ENCODE measurements at places on chromosomes 5 and 9.
A peak's percentile ranks its signal among the peaks of the same experiment; 100 is the strongest.

GRCh38 chr5:9524941-9525340 lies 20.9 kb downstream of the SEMA5A start:
- no peak for DNase-seq

GRCh38 chr5:153523831-153524230 lies 33.4 kb downstream of the GRIA1 start:
- no peak for DNase-seq

- DNase-seq, result no peak
Measured at GRCh38 chr9:108142504-108143201, 653.1 kb upstream of the KLF4 start.

GRCh38 chr5:28253431-28253830 lies 1215.0 kb upstream of the CDH9 start:
- no peak for DNase-seq

DNA sequence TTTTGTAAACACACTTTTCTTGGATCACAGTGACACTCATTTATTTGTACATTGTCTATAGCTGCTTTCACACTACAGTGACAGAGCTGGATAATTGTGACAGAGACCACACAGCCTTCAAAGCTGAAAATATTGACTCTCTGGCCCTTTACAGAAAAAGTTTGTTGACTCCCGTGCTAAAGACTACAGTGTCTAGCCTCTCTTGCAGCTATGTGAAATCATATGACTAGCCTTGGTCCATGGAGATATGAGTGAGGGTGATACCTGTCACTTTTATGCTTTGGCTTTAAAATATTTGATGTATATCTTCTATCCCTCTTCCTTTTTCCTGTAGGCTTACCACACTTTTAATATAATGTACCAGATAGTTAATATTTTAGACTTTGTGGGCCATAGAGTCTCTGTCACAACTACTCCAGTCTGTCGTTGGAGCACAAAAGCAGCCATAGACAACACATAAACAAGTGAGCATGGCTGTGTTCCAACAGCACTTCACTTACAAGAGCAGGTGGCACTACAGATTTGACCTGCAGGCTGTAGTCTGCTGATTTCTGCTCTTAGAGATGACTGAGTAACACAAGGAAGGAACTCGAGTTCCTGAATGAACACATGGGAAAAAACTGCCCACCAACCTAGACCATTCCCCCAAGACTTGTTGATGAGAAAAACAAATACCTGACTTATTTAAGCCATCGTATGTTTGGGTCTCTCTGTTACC lies 73.5 kb upstream of the ANKRD55 start:
- DNase-seq, result no peak

DNA sequence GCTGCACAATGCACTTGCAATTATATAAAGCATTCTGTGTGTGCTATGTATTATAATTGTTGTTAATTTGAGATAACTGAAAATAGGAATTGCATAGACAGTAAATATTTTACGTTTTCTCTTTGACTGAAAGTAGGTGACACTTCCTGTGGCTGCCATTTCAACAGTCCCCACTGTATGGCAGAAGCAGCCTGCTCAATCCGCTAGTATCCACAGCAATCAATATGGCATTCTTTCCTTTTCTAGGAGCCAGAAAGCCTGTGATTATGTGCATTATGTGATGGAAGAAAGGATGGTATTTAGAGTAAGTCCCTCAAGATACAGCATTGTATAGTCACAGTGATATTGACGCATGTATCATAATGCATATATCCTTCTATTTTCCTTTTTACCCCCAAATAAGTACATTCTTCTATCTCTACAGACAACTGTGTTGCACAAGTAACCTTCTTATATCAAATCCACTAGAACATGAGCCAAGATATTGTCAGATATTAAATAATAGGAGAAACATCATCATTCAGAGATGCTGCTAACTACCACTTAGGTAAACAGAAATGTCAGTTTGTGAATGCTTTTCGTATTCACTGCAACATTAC lies 59.7 kb downstream of the CARTPT start:
- DNase-seq, result no peak

GRCh38 chr5:98770911-98771322 lies 2.5 kb upstream of the RGMB start:
- no peak for DNase-seq

GRCh38 chr5:169458221-169458620 lies 125.4 kb upstream of the SPDL1 start:
- no peak for DNase-seq

DNA sequence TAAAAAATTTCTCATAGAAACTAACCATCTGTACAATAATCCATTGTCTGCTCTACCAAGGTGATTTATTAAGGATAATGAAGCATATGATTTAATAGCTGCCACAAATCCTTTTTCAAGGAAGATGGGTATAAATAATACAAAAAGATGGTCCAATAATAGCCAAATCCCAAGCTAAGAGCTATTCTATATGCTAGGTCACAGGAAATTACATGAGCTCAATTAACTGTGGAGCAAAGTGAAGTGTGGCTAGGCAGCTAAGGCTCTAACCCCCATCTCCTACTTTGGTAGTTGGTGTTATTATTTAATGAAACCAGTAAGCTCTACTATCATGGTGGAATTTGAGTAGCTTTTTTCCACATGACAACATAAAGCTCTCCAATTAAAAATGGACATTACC lies 1045.0 kb upstream of the DMAC1 start:
- DNase-seq, result no peak

DNA sequence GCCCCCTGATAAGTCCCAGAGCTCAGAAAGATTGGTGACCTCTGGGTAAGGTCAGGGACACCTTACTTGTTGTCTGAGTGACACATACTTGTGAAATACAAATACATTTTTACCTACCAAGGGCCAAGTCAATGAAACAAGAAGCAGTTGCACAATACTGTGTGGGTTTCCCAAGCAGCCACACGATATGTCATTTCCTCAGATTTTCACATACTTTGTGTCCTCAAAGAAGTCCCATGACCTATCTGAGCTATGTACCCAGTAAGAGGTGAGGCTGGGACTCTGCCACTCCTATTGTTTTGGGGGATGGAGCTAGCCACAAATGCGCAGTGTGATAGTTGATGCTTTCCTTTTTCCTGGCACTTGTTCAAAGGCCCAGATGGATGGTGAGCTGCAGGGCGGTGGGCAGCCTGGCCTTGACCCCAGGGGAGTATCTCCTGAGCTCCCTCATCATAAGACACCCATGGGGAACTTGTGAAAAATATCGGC lies 4.8 kb upstream of the SLC25A51 start:
- DNase-seq, result no peak

GRCh38 chr9:129458155-129458661 lies 162.7 kb downstream of the C9orf50 start:
- DNase-seq, result no peak

GRCh38 chr5:118456085-118456484 lies 532.3 kb downstream of the DTWD2 start:
- no peak for DNase-seq

DNA sequence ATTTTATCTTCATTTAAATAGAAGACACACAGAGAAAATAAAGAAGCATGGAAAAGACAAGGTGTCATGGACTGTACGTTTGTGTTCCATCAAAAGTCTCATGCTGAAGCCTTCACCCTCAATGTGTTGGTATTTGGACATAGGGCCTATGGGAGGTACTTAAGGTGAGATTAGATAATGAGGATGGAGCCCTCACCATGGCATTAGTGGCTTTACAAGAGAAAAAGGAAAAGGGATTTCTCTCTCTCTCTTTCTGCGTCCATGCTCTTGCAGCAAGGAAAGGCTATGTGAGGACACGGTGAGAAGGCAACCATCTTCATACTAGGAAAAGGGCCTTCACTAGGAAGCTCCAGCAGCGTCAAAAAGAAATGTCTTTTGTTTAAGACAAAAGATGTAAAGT lies 797.0 kb upstream of the CDH10 start:
- DNase-seq, result no peak

DNA sequence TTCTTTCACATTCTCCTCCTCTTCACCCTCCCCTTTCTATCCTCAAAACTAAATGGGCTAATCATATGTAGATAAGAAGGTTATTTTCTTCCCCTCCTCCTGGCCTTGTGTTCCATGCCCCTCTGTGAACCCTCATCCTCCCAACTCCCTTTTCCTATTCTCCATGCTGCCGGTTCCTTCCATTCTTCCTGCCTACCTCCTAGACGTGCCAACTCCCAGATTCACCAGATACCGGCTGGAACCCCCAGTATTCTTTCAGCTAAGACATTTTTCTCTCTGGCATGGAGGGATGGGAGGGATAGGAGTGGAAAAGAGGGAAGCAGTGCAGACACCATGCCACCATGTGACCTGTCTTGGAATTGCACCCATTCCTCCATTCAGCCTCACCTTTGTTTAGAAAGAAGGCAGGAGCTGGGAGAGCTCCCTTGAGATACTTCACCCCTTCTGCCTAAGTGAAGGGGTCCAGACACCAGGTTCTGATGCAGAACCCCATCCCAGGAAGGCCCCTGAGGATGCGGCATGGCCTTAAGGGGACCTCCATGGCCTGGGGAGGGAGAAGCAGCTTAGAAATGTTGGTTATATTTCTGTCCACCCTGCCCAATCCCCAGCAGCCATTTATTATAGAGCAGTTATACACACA lies 4.8 kb downstream of the DNAJB5 start:
- no peak for DNase-seq

- DNase-seq, result no peak
Measured at GRCh38 chr5:52705720-52706119, 82.0 kb upstream of the ITGA1 start.

GRCh38 chr5:6638236-6638635 lies 5.0 kb downstream of the SRD5A1 start:
- no peak for DNase-seq

DNA sequence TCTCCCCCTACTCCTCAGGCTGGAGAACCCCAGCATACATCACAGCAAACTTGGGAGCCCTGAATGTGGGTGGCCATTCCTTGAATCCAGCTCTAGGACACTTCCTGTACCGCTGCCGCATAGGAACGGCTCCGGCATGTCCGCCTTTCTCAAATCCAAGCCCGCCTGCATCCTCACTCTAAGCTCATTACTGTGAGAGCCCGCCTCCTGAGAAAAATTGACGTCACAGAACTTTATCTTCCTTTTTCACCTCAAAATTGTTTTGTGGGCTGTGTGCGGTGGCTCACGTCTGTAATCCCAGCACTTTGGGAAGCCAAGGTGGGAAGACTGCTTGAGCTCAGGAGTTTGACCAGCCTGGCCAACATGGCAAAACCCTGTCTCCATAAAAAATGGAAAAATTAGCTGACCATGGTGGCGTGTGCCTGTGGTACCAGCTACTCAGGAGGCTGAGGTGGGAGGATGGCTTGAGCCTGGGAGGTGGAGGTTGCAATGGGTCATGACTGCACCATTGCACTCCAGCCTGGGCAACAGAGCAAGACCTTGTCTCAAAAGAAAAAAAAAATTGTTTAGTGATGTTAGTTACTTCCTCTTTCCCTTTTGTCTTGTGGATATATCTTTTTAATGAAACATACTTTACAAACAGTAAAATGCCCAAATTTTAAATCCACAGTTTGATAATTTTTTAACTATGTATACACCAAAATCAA lies 22.8 kb downstream of the RNF44 start:
- DNase-seq, result no peak

- peak; percentile 22 for DNase-seq
Measured at GRCh38 chr9:6759185-6759977, 1.6 kb downstream of the KDM4C start.

- no peak for DNase-seq
Measured at GRCh38 chr9:78777747-78778146, 480.8 kb downstream of the PSAT1 start.

- DNase-seq, result no peak
Measured at GRCh38 chr9:15421990-15422371, 695 bp upstream of the SNAPC3 start.

- DNase-seq, result no peak
Measured at GRCh38 chr5:122442938-122443337, 130.9 kb downstream of the SNCAIP start.

- DNase-seq, result no peak
Measured at GRCh38 chr9:16830806-16831205, 39.7 kb downstream of the BNC2 start.

- no peak for DNase-seq
Measured at GRCh38 chr5:95935553-95936100, 26.0 kb downstream of the ELL2 start.

DNA sequence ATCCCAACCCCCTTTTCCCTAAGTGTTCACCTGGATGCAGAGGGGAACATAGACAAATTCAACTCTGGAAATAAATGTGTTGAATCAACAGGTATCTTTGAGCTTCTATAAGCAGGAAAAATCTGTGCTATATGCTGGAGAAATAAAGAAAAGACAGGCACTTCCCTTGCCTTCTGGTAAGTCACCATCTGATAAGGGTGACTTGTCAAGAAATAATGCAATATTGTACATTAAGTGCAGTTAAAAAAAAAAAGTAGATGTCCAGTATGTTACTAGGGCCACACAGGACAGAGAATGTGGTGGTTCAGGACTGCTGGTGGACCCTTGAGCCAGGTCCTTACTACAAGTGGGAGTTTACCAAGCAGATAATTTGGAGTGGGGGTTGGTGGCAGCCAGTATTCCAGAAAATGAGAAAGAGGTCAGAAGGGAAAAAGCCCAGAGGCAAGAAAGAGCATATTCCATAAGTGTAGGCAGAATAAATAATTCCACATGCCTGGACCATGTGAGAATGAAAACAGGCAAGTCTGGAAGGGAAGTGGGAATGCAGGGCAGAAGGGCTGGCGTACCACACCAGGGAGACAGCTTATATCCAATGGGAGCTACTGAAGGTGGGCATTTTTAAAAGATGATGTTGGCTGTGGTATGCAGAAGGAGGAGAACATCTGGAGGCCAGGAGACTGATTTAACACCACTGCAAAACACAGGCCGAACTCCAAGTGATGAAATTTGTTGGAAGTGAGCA lies 209.9 kb downstream of the SEMA5A start:
- DNase-seq, result no peak

DNA sequence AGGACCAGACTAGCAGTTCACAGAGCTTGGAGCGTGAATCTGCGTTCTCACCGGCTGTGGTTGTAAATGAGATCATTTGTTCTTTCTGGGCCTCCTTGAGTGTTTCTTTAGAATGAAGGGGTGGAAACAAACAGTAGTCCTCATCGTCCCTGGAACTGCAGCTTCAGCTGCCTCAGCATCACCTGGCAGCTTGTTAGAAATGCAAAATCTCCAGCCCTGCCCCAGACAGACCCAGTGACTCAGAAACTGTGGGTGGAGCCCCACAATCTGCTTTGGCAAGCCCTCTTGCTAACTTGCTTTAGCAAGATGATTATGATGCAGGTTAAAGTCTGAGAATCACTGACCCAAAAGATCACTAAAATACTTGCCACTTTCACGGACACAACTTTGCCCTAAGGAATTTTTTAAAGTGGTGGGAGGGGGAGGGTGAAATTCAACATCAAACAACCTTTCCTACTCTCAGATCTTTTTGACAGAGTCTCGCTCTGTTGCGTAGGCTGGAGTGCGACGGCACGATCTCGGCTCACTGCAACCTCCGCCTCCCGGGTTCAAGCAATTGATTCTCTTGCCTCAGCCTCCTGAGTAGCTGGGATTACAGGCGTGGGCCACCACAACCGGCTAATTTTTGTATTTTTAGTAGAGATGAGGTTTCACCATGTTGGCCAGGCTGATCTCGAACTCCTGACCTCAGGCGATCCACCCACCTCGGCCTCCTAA lies 86.0 kb downstream of the BRINP1 start:
- no peak for DNase-seq

- DNase-seq, result no peak
Measured at GRCh38 chr5:114249823-114250222, 112.0 kb upstream of the KCNN2 start.

Measured in NCI-H446 treated with DMSO at 0.1 percent for 48 hours (cell line).